Ovary (tissue), 10 donors: ENCODE measurements at places on chromosomes 2 and 18.

DNA sequence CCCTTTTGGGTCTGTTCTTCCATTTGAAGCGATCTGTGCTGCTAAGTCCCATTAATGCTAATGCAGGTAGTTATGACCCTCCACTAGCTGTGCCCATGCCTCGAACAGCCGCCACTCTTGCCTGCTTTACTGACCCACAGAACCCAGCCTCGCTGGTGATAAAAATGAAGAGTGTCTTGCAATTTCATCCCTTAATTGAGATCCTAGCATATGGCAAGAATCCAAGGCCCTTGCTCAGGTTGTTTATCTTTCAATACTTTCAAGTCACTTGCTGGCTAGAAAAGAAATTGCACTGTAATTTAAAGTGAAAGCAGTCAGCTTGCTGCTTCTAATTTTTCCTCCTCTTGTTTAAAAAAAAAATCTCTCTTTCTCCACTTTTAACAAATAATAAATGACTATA is 73.6 kb downstream of the ZNF521 start:
- no peak for DNase-seq

GRCh38 chr2:39522518-39522877 is 85.4 kb upstream of the MAP4K3 start:
- DNase-seq, result no peak

DNA sequence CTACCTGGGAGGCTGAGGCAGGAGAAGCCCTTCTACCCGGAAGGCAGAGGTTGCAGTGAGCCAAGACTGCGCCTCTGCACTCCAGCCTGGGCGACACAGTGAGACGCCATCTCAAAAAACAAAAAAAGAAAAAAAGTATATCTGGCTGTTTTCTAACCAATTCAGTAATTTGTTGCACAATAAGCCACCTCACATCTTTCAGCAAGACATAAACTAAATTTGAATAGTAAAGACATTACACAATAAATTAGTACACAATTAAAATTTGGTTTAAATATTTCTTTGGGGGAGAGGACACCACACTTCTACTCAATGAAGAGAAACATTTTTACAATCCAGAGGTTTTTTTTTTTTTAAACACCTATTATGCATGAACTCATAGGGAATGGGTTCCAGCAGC is 36.0 kb upstream of the MTA3 start:
- DNase-seq, result no peak

DNA sequence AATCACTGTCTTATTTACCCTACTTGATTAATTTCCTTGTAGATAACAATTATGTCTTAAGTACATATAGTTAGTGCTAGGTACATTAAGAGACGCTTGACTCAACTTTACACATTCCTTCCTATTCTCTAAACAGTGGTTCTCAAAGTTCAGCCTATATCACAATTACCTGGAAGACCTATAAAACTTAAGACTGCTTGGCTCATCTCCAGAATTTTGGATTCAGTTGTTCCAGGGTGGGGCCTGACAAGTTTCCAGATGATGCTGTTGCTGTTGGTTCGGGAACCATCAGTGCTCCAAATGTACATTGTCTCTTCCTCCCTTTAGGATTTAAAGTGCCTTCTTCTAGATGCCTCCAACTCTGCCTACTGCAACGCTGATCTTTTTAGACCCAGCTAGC is 4.0 kb downstream of the PPP3R1 start:
- no peak for DNase-seq

DNA sequence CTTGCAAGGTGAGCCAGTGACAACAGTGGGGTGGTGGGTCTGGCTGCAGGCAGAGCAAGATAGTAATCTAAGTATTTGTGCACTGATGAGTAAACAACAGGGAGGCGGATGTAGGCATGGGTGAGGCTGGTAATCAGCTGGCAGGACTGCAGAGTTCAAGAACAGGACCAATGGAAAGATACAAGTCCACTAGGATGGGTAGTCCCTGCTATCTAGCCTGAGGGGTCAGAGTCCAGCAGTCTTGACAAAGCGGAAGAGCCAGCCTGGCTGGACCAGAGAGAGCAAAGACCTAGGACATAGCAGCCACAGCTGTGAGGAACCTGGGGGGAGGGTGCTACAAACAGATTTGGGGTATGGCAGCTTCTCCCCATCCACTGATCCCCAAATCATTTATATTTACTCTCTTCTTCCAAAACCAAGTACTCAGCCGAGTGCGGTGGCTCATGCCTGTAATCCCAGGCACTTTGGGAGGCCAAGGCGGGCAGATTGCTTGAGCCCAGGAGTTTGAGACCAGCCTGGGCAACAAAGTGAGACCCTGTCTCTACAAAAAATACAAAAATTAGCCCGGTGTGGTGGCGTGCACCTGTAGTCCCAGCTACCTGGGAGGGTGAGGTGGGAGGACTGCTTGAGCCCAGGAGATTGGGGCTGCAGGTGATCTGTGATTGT is 25.9 kb downstream of the VIL1 start:
- DNase-seq, result no peak

DNA sequence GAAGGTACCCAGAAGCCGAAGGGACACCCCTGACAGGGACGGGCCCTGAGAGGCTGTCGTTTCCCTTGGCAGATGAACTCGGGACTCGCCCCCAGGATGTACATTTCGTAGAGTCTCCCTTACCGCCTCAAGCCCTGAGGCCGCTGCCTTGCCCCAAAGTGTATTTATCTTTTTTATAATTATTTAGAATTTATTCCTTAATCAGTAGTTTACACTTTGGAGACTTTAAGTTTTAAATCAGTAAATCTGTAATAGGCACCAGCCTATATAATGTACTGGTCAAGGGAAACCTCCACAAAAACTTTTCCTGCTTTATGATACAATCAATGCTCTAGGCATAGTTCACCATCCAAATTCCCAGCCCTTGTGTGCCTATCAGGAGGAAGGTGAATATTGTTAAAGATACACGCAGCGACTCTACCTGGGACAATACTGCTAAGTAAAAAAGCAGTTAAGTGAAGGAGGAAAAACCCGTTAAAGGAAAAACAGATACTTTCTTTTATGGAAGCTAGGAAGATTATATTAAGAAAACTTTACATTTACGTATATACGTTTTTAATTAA is 848 bp downstream of the VRK2 start:
- no peak for DNase-seq

- no peak for DNase-seq
These were observed 19.6 kb upstream of the KCNG3 start for GRCh38 chr2:42513252-42513918.

GRCh38 chr18:24831871-24832665 is 371.6 kb downstream of the HRH4 start:
- no peak for DNase-seq

DNA sequence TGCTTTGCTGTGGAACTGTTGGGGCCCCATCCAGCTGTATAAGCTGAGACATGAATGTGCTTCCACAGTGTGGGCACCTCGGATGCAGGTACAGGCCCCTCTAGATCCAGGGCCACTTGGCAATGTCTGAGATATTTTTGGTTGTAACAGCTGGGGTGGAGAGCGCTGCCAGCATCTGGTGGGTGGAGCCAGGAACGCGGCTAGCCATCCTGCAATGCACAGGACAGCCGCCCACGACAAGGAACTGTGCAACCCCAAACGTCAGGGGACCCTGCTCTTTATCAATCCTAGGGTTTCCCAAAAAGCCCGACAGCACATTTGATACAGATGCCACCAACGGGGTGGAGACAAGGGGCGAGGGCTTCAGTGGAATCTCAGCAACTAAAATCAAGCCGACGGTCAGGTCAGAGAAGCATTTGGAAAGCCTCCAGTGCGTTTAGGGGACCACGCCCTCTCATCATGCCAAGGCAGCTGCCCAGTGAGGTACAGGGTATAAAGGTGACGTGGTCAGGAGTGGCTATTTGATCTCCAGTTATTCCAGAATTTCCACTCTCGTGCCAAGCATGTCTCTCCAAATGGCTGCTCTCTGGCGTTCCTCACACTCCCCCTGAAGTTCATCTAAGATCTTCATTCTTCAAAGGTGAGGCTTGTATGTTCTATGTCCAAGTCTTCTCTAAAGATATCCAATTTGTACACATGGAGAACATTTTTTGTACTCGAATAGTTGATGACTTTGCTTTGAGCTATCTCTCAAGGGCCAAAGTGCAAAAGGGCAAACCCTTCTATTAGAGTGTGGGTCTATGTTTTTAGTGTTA is 55.7 kb downstream of the LRRFIP1 start:
- no peak for DNase-seq

- no peak for DNase-seq
These were observed 52.9 kb upstream of the SERPINB2 start for GRCh38 chr18:63834471-63835113.

DNA sequence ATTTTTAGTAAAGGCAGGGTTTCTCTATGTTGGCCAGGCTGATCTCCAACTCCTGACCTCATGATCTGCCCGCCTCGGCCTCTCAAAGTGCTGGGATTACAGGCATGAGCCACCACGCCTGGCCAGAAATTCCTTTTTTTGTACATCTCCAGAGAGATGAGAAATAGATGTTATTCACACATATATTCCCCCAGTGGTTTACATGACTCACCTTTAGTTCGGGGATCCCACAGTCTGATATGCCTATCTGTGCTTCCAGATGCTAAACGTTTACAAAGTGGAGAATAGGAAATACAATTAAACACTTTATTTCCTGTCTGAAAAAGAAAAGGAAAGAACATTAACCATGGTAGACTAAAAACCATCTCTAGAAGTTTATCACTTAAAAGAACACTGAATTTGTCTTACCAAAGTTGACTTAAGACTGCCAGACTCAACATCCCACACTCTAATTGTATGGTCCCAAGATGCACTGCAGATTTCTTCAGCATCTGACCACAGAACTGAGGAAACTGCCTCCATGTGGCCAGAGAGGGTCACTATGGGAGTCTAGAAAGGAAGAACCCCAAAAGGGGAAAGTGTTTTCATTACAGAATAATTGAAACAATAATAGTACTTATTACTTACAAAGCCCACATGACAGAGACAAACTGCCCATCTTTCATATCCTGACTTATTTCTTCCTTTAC is 12.6 kb upstream of the ICA1L start:
- DNase-seq, result no peak

- DNase-seq, result no peak
These were observed 48.9 kb downstream of the FSIP2 start for GRCh38 chr2:185787227-185788145.

DNA sequence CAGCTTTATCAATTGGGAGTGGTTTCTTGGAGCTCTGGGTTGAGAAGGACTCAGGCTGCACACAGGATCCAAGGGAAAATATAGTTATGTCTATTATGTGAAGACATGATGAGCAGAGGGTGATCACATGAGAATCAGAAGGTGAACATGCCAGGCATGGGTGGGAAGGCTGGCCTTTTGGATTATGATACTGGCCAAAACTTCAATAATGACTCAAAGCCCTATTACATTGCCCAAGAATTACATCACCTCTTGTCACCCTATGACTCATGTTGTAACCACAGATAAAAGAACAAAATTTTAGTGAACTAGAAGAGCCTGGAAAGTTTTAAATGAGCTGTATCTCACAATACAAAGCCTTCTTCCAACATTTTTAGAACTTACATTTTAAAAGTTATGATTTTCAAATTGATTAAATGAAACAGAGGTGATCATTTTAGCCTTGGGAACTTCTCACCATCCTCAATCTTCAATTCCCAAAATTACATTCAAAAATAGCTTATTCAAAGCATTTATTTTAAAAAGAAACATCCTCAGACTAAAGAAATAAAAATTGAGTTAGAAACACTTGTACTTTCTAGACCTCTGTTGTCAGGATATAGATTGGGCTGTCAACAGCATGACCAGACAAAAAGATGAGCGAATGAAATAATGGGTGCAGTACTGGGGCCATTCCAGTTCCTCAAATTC is 428.3 kb downstream of the MBD2 start:
- DNase-seq, result no peak

GRCh38 chr2:239814861-239815601 is 210.1 kb downstream of the NDUFA10 start:
- DNase-seq, result peak; percentile 32

DNA sequence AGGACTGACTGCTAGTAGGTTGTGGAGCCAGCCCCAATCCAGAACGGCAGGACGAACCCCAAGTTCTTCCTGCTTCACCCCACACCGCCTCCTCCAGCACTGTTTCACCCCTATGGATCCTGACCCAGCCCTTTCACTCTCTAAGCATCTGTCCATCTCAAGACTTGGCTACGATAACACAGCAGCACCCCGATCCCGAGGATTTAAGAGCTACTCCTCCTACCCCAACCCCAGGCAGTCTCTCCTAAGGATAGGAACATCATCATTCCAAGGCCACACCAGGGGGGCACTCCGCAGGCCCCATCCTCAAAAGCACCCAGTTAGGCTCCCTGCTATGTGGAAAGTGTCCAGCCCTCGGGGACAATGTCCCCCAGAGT is 645 bp downstream of the KCTD18 start:
- DNase-seq, result no peak

- no peak for DNase-seq
These were observed 171.9 kb upstream of the FHL2 start for GRCh38 chr2:105570757-105571156.

GRCh38 chr2:41791523-41791922 is 256.3 kb upstream of the PKDCC start:
- no peak for DNase-seq

- DNase-seq, result no peak
These were observed 207.6 kb upstream of the SMIM21 start for GRCh38 chr18:75635096-75635495.

DNA sequence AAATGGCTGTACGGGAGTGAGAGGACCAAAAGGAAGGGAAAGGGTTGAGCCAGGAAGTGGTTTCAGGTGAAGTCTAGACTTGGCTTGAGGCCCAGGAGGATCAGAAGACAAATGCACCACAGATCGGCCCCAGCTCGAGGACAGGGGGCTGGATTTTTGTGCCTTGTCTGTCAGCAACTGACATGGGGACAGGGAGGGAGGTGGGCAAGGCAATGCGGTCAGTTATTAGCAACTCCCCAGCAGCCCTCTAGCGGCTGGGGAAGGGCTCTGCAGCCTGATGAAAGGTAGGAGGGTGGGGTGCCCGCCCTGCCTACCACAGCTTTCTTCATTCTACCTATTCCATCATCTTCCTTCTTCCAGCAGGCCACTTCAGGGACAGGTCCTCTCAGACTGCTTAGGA is 50.0 kb downstream of the CPO start:
- no peak for DNase-seq

DNA sequence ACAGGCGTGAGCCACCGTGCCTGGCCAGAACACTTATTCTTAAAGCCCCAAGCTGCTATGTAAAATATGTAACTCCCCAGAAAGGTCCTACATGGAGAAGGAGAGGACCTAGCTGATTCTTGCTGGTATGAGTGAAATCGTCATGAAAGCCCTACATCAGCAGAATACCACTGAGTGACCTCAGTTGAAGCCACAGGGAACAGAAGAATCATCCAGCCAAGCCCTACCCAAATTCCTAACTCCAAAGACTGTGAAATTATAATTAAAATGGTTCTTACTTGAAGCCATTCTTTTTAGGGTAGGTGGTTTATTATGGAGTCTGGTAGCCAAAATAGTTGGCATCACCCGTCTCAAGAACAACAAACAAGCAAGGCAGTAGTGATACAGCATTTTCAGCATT is 4.5 kb upstream of the DTNB start:
- DNase-seq, result no peak

GRCh38 chr2:27751377-27751776 is 20.1 kb upstream of the MRPL33 start:
- DNase-seq, result no peak
